Dermis blood vessel endothelial cell (primary cell): ENCODE measurements at places on chromosomes 1 and 21. TPM values are rescaled to one million over a fixed set of nuclear protein-coding genes. Genes with fewer than 3 reads are reported as not detected.

DNA sequence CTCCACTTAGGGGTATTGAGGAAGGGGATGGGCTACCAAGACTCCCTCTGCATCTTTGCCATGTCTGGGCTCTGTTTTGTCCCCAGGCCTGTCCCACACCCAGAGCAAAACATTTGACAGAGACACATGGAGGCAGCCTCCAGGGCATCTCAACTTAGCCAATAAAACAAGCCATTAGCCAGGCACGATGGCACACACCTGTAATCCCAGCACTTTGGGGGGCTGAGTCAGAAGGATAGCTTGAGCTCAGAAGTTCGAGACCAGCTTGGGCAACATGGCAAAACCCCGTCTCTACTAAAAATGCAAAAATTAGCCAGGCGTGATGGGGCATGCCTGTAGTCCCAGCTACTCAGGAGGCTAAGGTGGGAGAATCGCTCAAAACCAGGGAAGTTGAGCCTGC lies 120.3 kb upstream of the IPO9 start:
- DNase-seq: no peak

DNA sequence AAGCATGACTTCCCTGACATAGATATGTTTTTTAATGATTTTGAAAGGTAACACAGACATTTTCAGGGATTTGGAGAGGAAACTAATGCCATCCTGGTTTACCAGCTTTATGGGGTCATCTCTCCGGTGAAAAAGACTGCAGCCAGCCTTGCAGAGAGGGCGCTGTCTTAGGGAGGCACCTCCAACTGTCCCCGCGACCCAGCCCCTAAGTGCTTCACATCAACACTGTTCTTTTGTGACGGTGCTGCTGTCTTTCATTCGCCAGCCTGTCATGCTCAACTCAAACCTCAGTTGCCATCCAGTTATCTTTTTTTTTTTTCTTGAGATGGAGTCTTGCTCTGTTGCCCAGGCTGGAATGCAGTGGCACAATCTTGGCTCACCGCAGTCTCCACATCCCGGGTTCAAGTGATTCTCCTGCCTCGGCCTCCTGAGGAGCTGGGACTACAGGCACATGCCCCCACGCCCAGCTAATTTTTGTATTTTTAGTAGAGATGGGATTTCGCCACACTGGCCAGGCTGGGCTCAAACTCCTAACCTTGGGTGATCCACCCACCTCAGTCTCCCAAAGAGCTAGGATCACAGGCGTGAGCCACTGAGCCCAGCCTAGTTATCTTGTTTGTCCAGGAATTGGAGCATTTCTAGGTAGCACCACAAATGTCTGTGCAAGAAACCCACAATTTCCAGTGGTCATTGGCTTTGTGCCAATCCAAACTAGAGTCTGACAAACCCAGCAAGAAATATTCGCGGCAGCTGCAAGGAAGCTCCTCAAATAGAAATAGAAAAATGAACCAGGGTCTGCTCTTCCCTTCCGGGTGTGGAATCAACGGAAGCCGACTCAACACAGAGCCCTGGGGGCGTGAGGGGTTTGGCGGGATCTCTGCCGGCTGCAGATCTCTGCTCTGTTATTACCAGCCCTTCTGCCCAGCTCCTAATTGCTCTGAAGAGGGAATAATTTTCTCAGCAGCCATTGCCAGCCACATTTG lies 24.2 kb downstream of the PDE9A start:
- peak; percentile 70 for DNase-seq

GRCh38 chr1:36154765-36155407 lies 1.1 kb upstream of the MAP7D1 start:
- no peak for DNase-seq

- no peak for DNase-seq
Measured at GRCh38 chr1:6703016-6703415, 1.4 kb upstream of the DNAJC11 start.

- no peak for DNase-seq
Measured at GRCh38 chr1:207021139-207021861, 11.3 kb downstream of the C1orf116 start.

- DNase-seq: no peak
Measured at GRCh38 chr1:214720561-214720960, 117.6 kb downstream of the CENPF start.

DNA sequence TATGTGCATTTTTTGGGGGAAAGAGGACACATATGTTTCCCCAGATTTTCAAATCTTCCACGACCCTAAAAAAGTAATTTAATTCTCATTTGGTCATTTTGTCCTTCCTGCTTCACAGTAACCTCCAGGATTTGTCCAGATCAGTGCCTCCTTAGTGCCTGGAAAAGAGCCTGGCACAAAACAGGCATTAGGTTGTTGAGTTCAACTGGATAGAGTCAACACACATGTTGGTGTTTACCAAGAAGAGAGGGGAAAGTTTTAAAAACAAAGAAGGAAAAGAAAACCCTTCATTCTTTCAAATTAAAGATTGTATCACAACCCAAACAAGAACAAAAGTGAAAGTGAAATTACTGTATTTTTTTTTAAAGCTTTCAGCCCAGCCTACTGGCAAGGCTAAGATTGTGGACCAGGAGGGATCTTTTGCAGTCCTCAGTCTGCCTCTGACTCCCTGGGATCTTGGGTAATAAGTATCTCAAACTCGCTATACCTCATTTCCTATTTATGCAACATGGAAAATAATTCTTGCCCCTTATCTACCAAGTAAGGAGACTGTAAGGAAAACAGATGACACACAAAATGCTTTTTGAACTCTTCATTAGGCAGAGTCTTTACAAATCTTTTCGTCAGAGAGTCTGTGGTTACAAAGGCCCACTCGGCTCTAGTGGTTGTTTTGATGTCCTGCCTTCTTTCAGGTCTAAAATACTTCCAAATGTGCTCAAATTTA lies 57.8 kb downstream of the ZNF281 start:
- DNase-seq: peak; percentile 45

GRCh38 chr1:233608988-233609387 lies 4.9 kb upstream of the KCNK1 start:
- DNase-seq: no peak

- no peak for DNase-seq
Measured at GRCh38 chr1:89277725-89278124, 5.1 kb upstream of the GBP5 start.

GRCh38 chr1:18646091-18646785 lies 15.6 kb downstream of the PAX7 start:
- no peak for DNase-seq

DNA sequence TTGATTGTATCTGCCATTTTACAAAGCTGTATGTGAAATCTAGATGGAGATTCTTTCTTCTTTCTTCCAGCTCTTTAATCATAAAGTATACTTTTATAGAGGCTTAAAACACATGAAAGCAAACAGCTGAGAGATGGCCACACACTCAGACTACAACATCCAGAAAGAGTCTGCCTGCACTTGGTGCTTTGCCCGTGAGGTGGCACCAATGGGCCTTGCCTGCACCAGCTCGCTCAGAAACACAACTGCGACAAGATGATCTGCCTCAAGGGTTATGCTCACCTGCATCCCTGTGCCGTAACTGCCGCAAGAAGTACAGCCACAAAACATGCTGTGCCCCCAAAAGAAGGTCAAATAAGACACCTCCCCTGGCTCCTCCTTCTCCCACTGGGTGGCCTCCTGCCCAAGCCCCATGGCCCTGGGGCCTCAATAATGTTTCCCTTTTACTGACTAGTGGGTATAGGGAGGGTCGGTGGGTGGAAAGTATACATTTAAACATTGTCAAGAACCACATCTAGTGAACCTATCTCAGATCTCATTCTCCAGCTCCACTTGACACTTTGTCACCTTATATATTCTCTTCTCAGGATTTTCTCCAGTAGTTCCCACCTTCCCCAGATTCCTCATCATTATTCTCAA lies 66.7 kb upstream of the ANGPTL3 start:
- peak; percentile 66 for DNase-seq

DNA sequence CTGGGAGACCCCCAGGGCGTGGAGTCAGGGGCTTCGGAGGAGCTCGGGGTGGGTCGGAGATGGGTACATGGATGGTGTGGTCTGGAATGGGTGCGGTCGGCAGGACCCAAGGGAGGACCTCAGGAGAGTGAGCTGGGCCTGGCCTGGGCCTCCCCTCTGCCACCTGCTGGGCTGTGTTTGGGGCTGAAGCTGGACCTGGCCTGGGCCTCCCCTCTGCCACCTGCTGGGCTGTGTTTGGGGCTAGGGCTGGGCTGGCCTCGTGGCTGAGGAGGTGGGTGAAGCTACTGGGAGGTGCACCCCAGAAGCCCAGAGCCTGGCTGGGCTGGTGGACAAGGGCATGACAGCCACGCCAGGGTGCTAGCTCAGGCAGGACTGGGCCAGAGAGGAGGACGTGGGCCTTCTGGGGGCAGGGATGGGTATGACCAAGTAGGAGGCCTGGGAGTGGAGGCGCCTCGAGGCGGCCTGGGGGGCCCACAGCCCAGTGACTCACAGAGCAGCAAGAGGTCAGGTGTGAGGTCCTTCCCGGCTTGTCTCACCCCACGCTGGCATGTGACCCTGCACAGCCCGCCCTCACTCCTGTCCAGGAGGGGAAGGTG lies 14.5 kb downstream of the SAMD11 start:
- DNase-seq: peak; percentile 48

- no peak for DNase-seq
Measured at GRCh38 chr1:21932127-21932526, 5.0 kb downstream of the HSPG2 start.

GRCh38 chr1:35431173-35431599 lies 126.0 kb downstream of the KIAA0319L start:
- no peak for DNase-seq

GRCh38 chr1:235047331-235047871 lies 81.2 kb downstream of the TOMM20 start:
- DNase-seq: no peak

- no peak for DNase-seq
Measured at GRCh38 chr1:241847540-241847795, 536 bp upstream of the EXO1 start.

DNA sequence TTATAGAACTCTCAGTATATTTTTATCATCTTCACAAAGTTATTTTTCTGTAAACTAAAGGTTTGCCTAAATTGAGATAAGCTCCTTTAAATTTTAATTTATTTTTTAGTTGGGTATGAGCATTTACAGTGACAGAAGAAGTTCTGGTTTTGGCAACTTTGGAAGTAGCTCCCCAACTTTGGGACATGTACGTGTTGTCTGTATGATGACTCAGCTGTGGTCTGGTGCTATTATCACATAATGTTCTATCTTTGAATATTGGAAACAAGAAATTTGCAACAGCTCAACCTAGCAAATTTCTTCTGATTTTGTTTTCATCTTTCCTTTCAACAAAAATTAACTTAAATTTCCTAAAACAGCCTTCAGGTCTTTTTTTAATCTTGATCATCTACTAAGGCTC lies 46.6 kb upstream of the C1orf105 start:
- DNase-seq: no peak

Gene BTG2
- 63.5 and 64.7 TPM in 2 replicates for total RNA-seq

Gene PADI2
- total RNA-seq: 0.17 and 0.19 TPM in 2 replicates

Gene SYTL1
- total RNA-seq: not detected in 2 replicates
